Astrocyte (in vitro differentiated cells and primary cell): ENCODE measurements at places on chromosomes 1 and 21. TPM values are rescaled to one million over a fixed set of nuclear protein-coding genes. Genes with fewer than 3 reads are reported as not detected.

Gene CDK18
- 15.7 and 17.8 TPM in 2 replicates for total RNA-seq

Gene NENF
- total RNA-seq = 34.4 and 38.8 TPM in 2 replicates

Gene CRABP2
- 278 and 339 TPM in 2 replicates for total RNA-seq

Gene OR2L2
- total RNA-seq = not detected in 2 replicates

Gene PRR9
- total RNA-seq = 0.52 and 0.55 TPM in 2 replicates

Gene SRRM1
- 124 and 138 TPM in 2 replicates for total RNA-seq

DNA sequence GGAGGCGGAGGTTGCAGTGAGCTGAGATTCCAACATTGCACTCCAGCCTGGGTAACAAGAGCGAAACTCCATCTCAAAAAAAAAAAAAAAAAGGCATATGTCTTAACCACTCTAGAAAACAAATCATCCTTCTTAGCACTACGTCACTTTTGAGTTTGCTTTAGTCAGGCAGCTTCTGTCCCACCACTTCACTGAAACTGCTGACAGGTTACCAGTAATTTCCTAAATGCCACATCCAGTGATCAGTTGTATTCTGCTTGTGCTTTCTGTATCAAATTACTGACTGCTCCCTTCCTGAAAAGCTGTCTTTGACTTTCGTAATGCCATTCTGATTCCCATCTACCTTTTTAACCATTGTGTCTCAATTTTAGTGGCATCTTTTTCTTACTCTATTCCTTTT lies 21.7 kb downstream of the RCOR3 start:
- H3K4me1 ChIP-seq = peaks cover 4% of the 10 kb centered on the region
- no peak overlapping the region for H3K4me3 ChIP-seq
- no peaks in the 10 kb centered on the region for H3K27me3 ChIP-seq
- H3K36me3 ChIP-seq = peaks cover 36% of the 10 kb centered on the region
- H3K27ac ChIP-seq = peak overlapping the region; percentile 4

GRCh38 chr1:165524639-165525285 lies 19.0 kb upstream of the LRRC52 start:
- H3K4me3 ChIP-seq = no peak overlapping the region
- no peaks in the 10 kb centered on the region for H3K36me3 ChIP-seq
- no peaks in the 10 kb centered on the region for H3K27me3 ChIP-seq

- H3K27me3 ChIP-seq = no peaks in the 10 kb centered on the region
- H3K4me3 ChIP-seq = no peak overlapping the region
- no peak for DNase-seq
- no peak overlapping the region for H3K27ac ChIP-seq
- no peaks in the 10 kb centered on the region for H3K36me3 ChIP-seq
Observed at GRCh38 chr1:76948846-76949245, 81.6 kb downstream of the ST6GALNAC5 start.

GRCh38 chr1:170739803-170740202 lies 75.9 kb downstream of the PRRX1 start:
- H3K4me1 ChIP-seq = peaks cover 3% of the 10 kb centered on the region
- peaks cover 17% of the 10 kb centered on the region for H3K36me3 ChIP-seq
- H3K27me3 ChIP-seq = no peaks in the 10 kb centered on the region
- H3K27ac ChIP-seq = no peak overlapping the region

- H3K36me3 ChIP-seq = no peaks in the 10 kb centered on the region
- peak; percentile 12 for DNase-seq
- no peak overlapping the region for H3K27ac ChIP-seq
- no peak overlapping the region for H3K4me3 ChIP-seq
- H3K27me3 ChIP-seq = no peaks in the 10 kb centered on the region
Observed at GRCh38 chr21:43911015-43911934, 46.3 kb downstream of the AGPAT3 start.

DNA sequence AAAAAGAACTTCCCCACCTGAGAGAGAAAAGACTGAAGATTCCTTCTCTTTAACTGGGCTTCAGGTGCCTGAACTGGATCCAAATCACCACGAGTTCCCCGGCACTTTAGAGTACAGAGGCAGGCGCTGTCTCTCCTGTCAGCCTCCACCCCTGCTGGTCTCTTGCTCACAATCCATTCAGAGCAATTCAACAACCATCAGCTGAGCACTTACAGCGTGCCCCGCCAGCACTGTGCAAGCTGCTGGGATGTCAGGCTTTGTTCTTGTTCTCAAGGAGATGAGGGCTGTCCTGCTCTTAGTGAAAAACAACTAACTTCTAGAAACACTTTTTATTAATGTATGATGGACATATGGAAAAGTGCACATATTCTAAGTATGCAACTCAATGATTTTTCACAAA lies 68.7 kb upstream of the VAMP3 start:
- H3K4me1 ChIP-seq = peaks cover 3% of the 10 kb centered on the region
- H3K27me3 ChIP-seq = peaks cover 40% of the 10 kb centered on the region
- no peak overlapping the region for H3K4me3 ChIP-seq
- no peaks in the 10 kb centered on the region for H3K36me3 ChIP-seq
- H3K27ac ChIP-seq = no peak overlapping the region

GRCh38 chr1:113429461-113430153 lies 39.3 kb downstream of the MAGI3 start:
- H3K27me3 ChIP-seq = no peaks in the 10 kb centered on the region
- no peak for DNase-seq
- no peak overlapping the region for H3K27ac ChIP-seq
- H3K4me3 ChIP-seq = no peak overlapping the region

DNA sequence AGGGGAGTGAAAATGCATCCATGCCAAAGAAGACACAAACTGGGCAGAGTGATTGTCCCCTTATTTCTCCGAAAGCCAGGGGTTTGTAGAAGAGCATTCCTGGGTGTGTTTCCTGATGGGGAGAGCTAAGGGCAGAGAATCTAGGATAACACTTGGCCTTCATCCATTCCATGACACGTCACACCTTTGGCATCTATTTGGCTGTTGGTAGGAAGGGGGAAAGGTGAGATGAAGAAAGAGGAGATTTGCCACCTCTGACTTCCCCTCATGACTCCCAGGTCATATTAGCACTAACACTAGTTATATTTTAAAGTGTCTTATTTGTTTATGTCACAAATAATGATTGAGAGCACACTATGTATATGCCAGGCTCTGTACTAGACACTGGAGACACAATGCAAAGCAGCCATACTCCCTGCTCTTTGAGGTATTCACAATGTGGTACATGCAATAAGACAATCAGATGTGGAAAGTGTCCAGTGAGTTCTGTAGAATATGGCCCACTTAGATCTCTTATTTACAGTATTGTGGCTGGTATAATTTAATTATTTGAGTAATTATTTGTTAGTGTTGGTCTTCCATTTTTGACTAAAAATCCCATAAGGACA lies 54.5 kb upstream of the GADD45A start:
- no peaks in the 10 kb centered on the region for H3K36me3 ChIP-seq
- H3K4me3 ChIP-seq = no peak overlapping the region
- no peak overlapping the region for H3K27ac ChIP-seq
- H3K27me3 ChIP-seq = no peaks in the 10 kb centered on the region
